ENCODE measurements at places on chromosomes 4 and X. TPM values are rescaled to one million over a fixed set of nuclear protein-coding genes. Genes with fewer than 3 reads are reported as not detected.

SPINK2 gene
- total RNA-seq: not detected

TMEM156 gene
- not detected for total RNA-seq

FGF2 gene
- 17.3 TPM for total RNA-seq

RTL5 gene
- total RNA-seq: 1.9 TPM

EMCN gene
- not detected for total RNA-seq

CYLC1 gene
- total RNA-seq: not detected

GYPE gene
- not detected for total RNA-seq

MORF4L2 gene
- total RNA-seq: 465 TPM

NOX1 gene
- total RNA-seq: not detected

SGMS2 gene
- 63.4 TPM for total RNA-seq
